ENCODE measurements at places on chromosomes 2 and 18.

DNA sequence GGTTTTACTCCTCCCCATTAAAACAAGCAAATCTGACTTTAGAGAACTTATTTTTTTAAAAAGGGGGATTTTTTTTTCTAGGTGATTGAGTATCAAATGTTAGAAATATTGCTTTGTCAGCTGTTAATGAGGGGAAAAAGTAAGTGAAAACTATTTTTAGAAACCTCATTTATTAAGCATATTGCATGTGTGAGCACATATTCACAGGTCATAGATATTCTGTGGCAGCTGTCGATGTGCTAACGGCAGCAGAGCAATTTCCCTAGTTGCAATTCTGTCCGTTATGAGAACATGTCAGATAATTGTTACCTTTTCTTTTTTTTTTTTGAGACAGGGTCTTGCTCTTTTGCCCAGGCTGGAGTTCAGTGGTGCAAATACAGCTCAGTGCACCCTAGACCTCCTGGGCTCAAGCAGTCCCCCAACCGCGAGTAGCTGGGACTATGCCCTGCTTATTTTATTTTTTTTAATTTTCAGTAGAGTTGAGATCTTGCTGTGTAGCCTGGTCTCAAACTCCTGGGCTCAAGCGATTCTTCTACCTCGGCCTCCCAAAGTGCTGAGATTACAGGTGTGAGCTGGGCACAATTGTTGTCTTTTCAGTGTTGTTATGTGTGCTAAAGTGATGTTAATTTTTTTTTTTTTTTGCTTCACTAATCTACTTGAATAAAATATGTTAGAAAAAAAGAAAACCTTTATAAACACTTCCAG, 69.8 kb downstream of the MTA3 start:
- no peak for DNase-seq

GRCh38 chr2:187075199-187075635, 226.2 kb upstream of the ZSWIM2 start:
- DNase-seq, result no peak

GRCh38 chr2:1504311-1504750, 91.1 kb downstream of the TPO start:
- DNase-seq, result no peak

DNA sequence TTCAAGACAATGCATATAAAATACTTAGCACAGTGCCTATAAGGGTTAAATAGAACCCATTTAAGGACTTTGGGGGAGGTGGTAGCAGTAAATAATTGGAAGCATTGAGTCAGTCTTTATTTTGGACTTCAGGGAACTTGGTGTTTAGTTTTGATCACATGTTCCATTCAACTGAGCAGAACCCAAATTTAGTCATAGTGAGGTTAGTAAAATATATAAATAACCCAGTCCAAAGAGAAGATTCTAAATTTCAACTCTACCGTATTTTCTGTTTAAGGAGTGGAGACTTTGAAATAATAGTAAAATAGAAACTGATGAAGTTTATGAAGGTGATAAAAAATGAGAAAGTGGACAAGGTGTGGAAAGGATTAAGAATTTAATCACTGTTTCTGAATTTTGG, 19.7 kb downstream of the TWSG1 start:
- DNase-seq, result peak; percentile 30

DNA sequence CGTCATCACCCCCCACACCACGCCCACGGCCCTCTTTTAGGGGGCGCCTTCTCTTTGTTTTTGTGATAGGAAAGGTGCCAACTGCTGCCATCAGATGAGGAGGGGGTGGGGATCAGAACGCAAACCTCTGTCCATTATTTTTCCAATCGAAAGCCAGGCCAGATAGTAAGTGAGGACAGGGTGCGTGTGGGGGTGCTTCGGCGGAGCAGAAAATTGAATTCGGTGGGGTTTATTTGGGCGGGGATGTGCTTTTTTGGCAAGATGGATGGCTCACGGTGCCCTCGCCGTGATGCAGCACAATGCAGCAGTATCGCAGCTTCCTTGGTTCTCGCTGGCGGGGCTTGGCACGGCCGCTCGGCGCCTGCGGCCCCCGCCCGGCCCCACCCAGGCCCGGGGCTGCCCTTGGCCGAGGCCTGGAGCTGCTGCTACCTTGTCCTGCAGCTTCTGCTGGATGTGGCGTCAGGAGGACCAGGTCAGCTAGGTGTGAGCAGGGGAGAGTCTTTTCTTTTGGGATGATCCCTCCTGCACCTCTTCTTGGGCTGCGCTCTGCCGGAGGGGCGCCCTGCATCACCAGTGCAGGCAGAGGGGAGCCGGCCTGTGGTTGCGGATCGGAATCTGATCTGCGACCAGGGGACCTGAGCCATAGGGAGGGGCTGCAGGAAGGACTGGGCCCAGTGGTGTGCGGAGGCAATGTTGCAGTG, 1.3 kb downstream of the SPTBN1 start:
- peak; percentile 30 for DNase-seq

DNA sequence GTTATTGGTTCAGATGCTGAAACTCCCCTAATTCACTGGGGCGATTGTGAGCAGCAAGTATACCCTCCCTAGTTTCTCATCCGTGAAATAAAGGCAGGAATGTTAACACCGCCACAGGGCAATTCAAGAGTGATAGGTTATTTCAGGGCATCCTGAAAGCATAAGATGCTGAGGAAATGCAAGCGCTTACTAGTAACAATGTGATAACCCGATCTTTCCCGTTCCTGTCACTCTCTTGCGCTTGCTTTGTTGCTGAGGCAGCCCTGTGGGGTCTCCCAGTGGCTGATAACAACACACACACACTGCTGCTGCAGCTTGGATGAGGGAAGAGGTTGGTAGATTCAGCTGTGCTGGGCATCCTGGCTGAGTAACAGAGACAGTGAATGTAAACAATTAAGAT, 259.3 kb downstream of the AGPS start:
- DNase-seq, result no peak

DNA sequence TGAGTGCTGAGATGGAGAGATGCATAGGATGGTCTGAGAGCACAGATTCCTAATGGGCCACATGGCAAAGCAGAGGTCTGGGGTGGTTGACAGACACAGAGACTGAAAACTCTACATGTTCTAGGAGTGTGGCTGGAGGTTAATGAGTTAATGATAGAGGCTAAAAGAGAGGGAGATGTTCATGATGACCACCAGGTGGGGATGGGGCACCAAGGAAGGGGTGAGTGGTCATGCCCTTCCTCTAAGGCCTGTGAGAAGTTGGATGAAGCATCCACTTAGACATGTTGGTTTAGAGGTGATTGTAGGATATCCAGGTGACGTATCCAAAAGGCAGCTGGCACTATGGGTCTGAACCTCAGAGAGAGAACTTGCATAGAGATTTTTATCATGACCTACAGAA, 102.1 kb downstream of the LRP2 start:
- DNase-seq, result no peak

DNA sequence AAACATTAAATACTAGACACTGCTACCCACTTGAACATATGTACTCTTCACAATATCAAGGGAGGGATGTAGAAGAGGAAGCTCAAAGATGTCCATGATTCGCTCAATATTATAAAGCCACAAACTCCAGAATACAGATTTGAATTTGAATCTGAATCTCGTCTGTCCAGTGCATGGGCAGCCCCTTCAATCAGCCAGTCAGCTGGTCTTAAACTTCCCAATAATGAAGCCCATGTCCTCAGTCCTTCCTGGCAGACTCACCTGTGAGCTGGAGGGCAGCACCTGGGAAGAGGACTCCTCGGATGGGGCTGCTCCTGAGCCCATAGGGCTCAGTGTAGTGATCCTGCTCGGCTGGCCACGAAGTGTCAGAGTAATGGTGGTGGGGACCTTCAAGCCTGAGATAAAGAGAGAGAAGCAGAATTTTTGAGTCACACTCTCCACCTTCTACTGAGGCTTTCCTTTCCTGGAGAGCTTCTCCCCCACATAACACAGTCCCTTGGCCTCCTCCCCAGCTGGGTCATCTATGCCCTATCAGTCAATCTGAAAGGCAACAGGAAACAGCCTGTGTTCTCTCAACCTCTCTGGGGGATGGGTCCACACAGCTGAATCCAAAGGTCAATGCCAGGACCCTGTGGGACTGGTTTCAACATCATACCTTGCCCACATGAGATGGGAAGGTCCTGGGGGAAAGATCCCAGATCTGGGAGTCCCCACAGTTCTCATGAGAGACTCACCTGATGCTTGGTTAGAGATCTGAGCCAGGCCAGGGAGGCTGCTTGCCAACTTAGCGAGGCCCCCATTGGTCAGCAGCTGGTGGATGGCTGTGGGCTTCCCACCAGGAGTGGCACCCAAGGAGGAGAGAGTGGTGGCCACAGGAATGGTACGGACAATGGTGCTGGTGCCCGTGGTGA, 36.5 kb downstream of the KANSL3 start:
- DNase-seq, result no peak

DNA sequence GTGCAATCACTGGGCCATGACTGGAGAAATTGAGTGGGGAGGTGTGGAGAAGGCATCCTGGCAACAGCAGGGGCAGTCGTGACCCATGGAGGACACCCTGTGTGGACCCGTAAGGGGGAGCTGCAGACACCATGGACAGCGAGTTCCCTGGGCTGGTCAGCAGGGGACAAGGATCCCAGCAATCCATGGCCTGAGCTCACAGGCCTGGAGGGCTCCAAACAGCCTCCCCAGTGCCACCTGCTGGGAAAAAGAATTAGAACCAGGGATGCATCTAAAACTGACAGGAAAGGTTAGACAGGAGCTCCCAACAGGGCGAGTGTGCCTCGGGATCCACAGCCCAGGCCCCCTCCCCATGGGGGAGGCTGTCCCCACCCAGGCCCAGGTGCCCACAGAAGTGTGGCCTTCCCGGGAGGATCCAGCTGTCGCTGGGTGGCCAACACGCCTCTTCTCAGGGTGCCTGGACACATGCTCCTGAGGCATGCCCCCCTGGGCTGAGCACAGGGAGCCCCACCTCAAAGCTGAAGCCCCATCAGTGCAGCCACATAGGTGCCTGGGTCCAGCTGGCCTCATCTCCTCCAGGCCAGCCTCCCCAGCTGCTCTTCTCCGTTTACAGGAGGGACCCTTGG, 20.5 kb upstream of the KIF1A start:
- peak; percentile 61 for DNase-seq

DNA sequence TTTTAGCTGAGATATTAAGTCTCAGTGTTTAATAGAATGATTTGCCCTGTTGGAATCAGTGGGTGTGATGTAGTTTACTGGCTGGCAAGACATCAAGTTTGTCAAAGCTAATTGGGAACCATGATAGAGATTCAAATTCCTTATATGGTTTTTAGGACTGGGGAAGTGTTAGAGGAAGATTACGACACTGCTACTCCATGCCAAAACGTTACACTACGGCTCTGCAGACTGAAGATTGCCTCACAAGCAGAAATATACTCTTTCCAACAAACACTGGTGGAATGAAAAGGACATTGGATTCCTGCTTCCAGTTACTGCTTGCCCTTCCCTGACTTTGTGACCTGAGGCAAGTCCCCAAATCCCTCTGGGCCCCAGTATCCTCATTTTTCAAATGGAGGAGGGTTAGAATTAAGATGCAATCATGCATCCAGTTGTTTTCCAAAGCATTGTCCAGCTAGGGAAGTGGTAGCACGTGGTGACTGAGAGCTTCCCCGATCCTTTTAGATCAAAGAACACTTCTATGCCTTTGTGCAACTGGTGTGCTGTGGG, 147.6 kb downstream of the CDC42EP3 start:
- DNase-seq, result peak; percentile 76

DNA sequence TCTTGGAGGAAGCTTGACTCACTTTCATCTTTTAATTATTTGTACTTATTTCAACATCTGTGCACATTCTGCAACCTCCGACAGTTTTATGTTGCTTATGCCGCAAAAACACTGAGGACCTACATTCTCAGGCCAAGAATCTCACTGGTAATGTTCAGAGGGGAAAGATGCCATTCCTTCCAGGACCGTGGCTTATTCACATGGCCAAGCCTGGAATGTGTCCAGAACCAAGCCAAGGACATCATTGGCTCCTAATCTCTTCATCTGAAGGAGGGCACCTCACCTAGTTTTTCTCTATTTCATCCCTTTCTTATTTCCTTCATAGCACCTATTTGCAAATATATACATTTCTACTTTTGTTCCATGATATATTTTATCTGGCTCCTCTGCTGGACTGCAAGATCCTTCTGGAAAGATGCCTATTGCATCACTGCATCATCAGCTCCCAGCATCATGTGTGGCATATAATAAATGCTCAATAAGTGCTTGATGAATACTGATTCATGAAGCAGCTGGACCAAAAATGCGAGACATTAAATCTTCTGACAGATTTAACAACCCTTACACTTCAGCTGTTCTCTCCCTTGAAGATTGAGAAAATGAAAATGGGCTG, 377.1 kb downstream of the TNS1 start:
- DNase-seq, result no peak

DNA sequence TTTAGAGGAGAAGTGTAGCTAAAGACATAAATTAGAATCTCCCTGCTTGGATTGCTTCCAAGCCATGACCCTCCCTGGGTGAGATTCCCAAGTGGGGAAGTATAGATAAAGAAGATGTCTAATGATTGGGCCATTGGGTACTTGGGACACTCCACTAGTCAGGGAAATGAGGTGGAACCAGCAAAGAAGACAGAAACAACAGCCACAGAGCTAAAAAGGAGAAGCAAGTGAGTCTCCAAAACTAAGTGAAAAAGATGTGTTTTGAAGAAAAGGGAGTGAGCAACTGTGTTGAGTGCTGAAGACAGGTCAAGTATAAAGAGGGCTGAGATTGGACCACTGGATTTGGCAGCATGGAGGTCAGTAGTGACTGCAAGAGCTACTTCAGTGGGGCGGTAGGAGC, 276.7 kb upstream of the STON1 start:
- DNase-seq, result no peak

DNA sequence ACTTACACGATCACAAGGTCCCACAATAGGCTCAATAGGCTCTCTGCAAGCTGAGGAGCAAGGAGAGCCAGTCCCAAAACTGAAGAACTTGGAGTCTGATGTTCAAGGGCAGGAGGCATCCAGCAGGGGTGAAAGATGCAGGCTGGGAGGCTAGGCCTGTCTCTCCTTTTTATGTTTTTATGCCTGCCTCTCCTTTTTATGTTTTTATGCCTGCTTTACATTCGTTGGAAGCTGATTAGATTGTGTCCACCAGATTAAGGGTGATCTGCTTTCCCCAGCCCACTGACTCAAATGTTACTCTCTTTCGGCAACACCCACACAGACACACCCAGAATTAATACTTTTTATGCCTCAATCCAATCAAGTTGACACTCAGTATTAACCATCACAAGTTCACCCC, 9.9 kb upstream of the GYPC start:
- no peak for DNase-seq

DNA sequence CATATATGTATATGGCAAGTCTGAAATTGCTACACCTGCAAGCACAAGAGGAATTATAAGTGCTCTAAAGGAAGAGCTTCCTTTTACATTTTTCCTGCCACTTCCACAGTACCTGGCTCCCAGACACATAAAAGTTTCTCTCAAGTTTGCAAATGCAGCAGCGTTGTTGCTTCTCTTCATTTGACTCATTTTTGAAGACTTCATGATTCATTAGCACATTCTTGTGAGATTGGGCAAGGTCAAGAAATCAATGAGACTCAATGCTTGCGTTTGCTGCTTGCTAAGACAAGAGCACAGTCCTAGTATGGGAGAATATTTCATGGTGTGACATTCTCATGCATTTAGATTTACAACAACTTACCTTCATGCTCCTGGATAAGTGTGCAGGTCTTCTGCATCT, 42.6 kb upstream of the PDCL3 start:
- DNase-seq, result peak; percentile 23

- no peak for DNase-seq
These were observed 518.4 kb upstream of the SPHKAP start for GRCh38 chr2:228699888-228700287.

Data from HCEC 1CT (cell line).